Muscle of arm (tissue), 14 donors: ENCODE measurements at places on chromosomes 4 and X. TPM values are rescaled to one million over a fixed set of nuclear protein-coding genes. Genes with fewer than 3 reads are reported as not detected.

Gene WAS
- polyA plus RNA-seq = 3.8 TPM

Gene LAGE3
- polyA plus RNA-seq = 10.2 TPM

Gene CHRNA9
- polyA plus RNA-seq = not detected

Gene CT45A10
- polyA plus RNA-seq = not detected

Gene JAKMIP1
- 0.09 TPM for polyA plus RNA-seq
